Activated effector memory CD4-positive, alpha-beta T cell treated with Interleukin-2 at 50 U/mL for 16 hours (primary cell): ENCODE measurements at places on chromosomes 4 and X.

DNA sequence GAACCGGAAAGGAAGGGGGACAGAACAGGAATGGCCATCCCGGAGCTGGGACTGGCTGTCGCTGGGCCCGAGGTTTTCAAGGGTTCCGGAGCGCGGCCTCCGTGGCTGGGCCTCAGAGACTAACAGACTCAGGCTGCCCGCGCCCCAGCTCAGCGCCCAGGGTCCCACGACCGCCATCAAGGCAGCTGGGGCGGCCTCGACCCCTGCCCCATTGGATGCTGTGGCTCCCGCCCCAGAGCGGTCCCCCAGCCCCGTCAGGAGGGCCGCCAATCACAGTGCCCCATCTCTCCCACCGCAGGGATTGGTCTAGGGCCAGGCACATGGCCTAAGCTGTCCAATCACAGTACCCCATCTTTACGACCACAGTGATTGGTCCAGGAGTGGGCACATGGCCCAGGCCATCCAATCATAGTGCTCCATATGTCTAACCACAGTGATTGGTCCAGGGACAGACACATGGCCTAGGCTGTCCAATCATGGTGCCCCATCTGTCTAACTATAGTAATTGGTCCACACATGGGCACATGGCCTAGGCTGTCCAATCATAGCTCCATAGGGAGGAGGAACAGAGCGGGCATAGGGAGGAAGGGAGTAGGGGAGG, 105.3 kb upstream of the NKX1-1 start:
- DNase-seq: peak; percentile 12

GRCh38 chrX:11423362-11423818, 130.2 kb downstream of the AMELX start:
- no peak for DNase-seq

GRCh38 chr4:602559-602942, 22.8 kb upstream of the PDE6B start:
- DNase-seq: no peak

- DNase-seq: no peak
Measured at GRCh38 chr4:156408749-156409148, 455.1 kb upstream of the CTSO start.

GRCh38 chr4:23171976-23172375, 479.2 kb downstream of the GBA3 start:
- no peak for DNase-seq

DNA sequence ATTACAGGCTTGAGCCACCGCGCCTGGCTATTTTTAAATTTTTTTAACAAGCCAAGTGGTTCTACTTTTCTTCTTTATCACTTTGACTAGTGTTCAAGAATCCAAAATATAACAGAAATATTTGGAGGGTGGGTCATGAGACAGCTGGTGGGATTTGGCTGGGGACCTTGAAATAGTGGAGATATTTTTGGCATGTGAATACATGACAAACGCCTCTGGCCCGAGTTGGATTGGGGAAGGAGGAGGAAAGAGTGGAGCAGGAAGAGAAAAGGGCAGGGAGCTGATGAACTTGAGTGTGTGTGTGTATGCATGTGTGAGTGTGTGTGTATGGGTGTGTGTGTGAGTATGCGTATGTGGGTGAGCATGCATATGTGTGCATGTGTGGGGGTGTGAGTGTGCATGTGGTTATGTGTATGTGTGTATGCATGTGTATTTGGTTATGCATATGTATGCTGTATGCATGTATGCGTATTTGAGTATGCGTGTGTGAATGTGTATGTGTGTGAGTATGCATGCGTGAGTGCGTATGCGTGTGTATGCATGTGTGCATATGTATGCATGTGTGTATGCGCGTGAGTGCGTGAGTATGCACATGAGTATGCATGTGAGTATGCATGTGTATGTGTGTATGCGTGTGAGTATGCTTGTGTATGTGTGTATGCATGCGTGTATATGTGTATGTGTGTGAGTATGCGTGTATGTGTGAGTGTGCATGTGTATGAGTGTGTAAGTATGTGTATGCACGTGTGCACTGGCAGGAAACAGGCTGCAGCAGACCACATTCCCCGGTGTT, 49.6 kb downstream of the JADE1 start:
- DNase-seq: no peak

DNA sequence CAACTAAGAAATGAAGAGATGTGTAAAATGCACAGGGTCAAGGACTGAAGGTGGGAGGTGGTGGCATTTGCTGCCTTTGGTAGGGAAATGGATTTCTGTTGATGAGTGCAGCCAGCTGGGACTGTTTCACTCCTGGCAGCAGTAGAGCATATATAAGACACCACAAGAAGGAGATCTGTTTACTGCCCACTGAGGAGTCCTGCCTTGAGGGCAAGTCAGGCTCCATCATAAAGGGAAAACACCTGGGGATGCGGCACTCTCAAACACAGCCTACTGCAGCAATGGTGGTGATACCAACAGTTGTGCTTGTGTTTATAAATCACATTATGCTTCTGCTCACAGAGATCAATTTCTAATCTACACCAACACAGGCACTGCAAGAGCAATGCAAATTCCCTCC, 222.1 kb downstream of the TACR3 start:
- DNase-seq: no peak

GRCh38 chr4:184808713-184809050, 17.1 kb downstream of the ACSL1 start:
- no peak for DNase-seq

GRCh38 chrX:133362538-133362937, 52.8 kb downstream of the GPC4 start:
- no peak for DNase-seq

GRCh38 chr4:121951521-121952110, at the start of gene TRPC3:
TRPC3 (minus strand) TSS chr4:121952060; CDS start chr4:121951680, 380 bp downstream.
- DNase-seq: peak; percentile 11

DNA sequence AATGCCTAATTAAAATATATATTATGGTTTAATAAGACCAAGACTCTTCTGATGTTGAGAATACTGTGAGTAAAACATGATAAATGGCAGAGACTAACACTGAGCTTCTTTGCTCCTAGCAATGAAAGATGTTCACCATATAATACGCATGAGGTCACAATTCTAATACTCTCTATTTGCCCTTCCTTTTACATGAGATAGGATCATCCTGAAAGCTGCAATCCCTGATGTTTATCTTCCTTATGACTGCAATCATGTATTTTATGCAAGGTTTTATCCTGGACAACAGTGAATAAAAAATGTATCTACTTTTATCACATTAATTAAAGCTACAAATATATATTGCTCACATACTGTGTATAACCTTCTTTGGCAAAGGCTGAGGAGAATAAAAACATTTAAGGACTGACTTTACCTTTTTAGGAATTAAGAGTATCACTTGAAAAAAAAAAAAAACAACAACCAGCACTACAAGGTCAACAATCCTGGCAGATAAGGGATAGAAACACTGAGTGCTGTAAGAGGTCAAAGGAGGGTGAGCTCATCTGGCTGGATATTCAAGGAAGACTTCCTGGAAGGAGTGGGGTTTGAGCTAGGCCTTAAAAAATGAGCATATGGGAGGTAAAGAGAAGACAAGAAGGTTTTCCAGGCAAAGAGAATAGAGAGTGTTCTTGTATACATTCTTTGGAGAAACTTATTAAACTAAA, 99.9 kb downstream of the AREG start:
- DNase-seq: no peak

- DNase-seq: no peak
Measured at GRCh38 chr4:94477227-94477626, 25.5 kb downstream of the PDLIM5 start.

- no peak for DNase-seq
Measured at GRCh38 chr4:20253283-20253734, 1.6 kb downstream of the SLIT2 start.

DNA sequence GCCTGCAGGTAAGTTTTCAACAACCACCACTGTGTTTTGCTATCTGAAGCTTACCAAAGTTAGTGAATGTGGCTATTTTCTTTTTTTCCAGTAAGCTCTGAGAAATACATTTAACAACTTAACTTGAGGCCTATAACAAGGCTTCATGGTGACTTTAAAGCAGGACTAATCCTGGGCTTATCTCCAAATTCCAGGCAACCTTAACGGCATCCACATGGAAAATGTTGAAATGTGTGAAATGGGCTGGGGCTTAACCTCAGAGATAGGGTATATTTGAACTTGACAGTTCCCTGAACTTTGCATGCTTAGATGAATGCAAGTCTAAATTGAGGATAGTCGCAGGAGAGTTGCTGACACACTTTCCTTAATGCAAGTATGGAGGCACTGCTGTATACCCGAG, 539.2 kb downstream of the GALNTL6 start:
- no peak for DNase-seq
